ENCODE measurements at places on chromosomes 1 and 21.

- no peak for DNase-seq
Observed at GRCh38 chr21:41932191-41932575, 21.6 kb downstream of the C2CD2 start.

- peak; percentile 26 for DNase-seq
Observed at GRCh38 chr1:9714257-9714718, 62.8 kb downstream of the PIK3CD start.

GRCh38 chr1:84803604-84804003 is 89.4 kb downstream of the LPAR3 start:
- DNase-seq, result no peak

DNA sequence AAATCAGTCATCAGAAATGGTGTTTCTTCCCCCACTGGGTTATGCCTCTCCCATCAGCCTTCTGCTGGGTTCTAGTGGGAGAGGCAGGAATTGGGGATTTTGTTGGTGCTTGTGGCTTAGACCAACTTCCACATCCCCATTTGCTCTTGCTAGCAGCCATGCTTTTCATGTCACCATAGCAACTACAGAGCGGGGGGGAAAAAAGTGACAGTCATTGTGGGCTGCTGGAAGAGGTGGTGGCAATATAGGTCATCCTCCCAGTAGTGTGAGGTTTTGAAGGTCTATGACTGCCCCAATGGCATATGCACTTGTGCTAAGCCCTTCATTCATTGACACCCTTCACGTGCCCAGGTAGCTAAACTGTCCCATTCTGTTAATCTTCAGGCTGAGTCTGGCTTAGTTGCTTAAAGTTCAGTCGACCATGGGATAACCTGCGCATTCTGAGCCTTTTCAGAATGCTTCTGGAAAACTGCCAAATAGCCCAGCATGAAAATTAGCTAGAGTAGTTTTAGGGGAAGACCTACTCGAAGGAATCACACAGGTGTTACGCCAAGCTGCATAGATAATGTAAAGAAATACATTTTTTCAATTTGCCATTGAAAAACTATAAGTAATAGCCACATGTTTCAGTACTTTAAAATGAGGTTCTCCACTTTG is 53.7 kb upstream of the ZNF326 start:
- no peak for DNase-seq

DNA sequence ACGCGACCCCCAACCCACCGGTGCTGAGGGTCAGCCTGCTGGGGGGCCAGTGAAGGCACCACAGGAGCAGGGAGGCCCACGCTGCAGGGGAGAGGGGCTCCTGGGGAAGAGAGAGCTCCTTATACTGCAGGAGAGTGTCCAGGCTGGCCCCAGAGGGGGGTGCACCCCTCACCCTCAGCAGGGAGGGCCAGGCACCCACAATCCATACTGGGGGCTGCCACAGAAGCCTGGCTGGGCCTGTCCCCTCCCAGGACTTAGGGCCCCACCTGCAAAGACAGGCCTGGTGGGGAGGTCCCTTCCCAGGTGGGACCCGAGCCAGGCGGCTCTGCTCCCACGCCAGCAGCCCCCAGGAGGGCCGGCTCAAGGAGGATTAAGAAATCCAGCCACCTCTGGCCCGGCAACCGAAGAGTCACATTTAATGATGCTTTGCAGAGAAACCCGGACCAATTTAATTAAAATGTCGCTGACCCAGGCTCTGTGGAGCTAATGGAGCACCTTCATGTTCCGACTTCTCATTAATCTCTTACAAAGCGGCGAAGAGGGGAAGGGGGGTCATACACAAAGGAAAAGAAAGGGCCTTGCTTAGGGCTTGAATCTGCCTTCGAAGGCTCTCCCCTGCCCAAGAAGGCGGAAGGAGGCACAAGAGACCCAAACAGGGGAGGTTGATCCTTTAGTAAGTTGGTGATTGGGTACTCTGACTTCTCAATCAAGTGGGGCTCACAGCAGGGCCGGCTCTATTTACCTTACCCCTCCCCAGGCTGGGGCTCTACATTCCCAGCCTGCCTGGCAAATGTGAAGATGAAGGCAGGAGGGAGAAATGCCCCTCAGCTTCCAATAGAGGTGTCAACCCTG is 25.0 kb downstream of the WNT9A start:
- no peak for DNase-seq

GRCh38 chr1:70737125-70737524 is 310.5 kb downstream of the PTGER3 start:
- no peak for DNase-seq

DNA sequence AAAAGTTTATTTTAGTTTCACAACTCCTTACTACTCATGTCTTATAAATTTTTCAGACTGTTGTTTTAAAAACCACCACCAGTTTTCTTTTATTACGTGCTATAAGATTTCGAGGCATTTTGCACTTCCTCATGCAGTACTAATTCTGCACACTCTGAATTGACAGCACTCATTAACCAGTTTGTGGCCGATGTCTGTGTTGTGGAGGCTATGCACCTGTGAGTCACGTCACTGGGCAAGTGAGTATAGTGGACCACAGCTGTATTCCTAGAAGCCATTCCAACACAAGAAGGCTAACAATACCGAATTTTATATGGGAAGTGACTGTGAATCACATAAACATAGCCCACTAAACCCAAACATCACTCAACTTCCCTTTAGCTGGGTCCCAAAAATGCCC is 21.0 kb upstream of the SPATA6 start:
- no peak for DNase-seq

DNA sequence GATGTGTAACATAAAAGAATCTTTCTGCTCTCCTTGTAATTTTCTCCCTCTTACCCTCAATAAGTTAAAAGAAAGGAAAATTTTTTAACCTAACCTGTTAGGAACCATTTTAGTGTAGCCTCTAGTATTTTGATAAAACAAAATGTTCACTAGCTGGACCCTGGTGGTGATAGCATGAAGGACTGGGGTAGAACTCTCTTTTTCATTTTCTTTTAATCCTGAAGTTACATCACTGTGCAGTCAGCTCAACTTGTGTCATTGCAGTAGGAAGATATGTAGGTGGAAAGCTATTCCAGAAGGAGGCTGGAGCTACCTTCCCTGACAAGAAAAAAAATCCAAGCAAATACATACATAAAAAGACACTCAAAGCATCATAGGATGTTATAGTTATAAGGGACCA is 39.3 kb downstream of the NFIA start:
- DNase-seq, result no peak
